Immature natural killer cell (primary cell): ENCODE measurements at places on chromosomes 5 and 9. TPM values are rescaled to one million over a fixed set of nuclear protein-coding genes. Genes with fewer than 3 reads are reported as not detected.

DNA sequence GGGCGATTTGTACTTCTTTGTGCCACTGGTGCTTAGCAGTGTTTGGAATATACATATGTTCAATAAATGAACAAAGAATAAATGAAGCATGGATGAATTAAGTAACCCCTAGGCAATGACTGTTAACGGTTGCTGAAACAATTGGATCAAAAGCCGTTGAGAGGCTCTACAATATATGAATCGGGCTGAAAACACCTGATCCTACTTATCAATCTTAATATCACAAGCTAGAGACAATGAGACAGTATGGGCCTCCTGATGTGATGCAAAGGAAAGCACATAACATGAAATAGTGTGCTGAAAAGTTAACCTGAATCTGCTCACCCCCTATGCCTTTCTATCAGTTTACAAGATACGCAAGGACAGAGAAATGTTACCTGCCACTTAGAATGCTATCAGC, 410.3 kb upstream of the RGMB start:
- no peak overlapping the region for H3K27ac ChIP-seq
- no peak overlapping the region for H3K4me3 ChIP-seq
- H3K4me1 ChIP-seq = no peaks in the 10 kb centered on the region
- H3K27me3 ChIP-seq = no peaks in the 10 kb centered on the region
- no peak for DNase-seq

DNA sequence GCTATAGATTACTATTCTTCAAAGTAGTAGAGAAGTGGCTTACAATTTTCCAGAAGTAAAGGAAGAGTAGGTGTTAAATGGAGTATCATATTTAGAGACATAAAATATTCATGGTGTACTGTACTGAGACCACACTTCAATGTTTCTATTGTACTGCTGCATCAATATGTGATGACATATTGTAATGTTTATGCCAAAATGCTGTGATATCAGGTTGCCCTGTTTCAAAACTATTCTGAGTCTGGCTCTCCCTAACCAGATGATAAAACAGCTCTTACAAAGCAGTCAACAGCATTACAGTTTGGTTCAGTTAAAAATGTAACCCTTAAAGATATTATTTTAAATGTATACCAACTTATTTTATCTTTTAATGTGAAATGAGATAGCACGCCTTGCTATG, 30.8 kb upstream of the ACOT12 start:
- no peak overlapping the region for H3K4me3 ChIP-seq
- peaks cover 1% of the 10 kb centered on the region for H3K27me3 ChIP-seq
- H3K36me3 ChIP-seq = no peaks in the 10 kb centered on the region
- no peak for DNase-seq
- peaks cover 5% of the 10 kb centered on the region for H3K4me1 ChIP-seq
- H3K27ac ChIP-seq = no peak overlapping the region

Gene ZNF300
- polyA plus RNA-seq = 0.40 TPM

DNA sequence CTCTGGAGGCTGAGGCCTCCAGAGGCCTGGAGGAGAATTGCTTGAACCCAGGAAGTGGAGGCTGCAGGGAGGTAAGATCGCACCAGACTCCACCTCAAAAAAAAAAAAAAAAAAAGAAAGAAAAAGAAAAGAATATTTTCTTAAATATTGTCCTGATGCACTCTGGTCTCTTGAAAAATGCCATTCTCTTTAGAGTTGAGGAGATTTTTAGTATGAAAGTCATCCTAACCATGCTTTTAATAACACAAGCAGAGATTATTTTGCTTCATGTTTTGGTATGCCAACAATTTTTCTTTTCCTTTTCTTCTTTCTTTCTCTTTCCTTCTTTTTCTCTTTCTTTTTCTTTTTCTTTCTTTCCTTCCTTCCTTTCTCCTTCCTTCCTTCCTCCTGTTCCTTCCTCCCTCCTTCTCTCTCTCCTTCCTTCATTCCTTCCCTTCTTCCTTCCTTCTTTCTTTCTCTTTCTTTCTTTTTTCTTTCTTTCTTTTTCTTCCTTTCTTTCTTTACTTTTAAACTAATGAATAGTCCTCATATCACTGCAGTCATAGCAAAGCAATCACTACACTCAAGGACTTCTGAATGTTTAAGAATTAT, 116.9 kb upstream of the CCNH start:
- no peak overlapping the region for H3K27ac ChIP-seq

Gene BNC2
- polyA plus RNA-seq = 7.7 TPM

- H3K4me3 ChIP-seq = no peak overlapping the region
- no peak overlapping the region for H3K27ac ChIP-seq
- peaks cover 6% of the 10 kb centered on the region for H3K27me3 ChIP-seq
- H3K4me1 ChIP-seq = no peaks in the 10 kb centered on the region
- H3K36me3 ChIP-seq = no peaks in the 10 kb centered on the region
- DNase-seq = no peak
These were observed 20.0 kb upstream of the SH3PXD2B start for GRCh38 chr5:172474293-172474692.
